ENCODE measurements at places on chromosomes 6 and 20. TPM values are rescaled to one million over a fixed set of nuclear protein-coding genes. Genes with fewer than 3 reads are reported as not detected.

CDSN gene
- not detected for total RNA-seq

KCNK16 gene
- total RNA-seq = not detected

GRCh38 chr6:85490516-85491248 lies 40.8 kb downstream of the NT5E start:
- DNase-seq = no peak

DNA sequence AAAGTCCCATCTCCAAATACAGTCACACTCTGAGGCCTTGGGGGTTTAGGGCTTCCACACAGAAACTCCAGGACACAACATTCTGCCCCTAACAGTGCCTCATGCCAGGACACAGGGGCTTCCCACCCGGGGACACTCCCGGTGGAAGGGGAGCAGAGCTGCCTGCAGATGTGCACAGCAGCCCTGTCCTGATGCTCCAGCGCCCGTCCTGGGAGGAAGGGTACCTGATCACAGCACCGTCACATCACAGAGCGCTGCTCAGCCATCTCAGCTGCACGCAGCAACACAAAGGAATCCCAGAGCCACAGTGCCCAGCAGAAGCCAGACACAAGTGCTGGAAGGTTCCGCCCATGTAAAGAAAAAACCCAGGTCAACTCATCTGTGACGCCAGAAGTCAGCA lies 156.7 kb downstream of the TAF4 start:
- no peak for DNase-seq

DNA sequence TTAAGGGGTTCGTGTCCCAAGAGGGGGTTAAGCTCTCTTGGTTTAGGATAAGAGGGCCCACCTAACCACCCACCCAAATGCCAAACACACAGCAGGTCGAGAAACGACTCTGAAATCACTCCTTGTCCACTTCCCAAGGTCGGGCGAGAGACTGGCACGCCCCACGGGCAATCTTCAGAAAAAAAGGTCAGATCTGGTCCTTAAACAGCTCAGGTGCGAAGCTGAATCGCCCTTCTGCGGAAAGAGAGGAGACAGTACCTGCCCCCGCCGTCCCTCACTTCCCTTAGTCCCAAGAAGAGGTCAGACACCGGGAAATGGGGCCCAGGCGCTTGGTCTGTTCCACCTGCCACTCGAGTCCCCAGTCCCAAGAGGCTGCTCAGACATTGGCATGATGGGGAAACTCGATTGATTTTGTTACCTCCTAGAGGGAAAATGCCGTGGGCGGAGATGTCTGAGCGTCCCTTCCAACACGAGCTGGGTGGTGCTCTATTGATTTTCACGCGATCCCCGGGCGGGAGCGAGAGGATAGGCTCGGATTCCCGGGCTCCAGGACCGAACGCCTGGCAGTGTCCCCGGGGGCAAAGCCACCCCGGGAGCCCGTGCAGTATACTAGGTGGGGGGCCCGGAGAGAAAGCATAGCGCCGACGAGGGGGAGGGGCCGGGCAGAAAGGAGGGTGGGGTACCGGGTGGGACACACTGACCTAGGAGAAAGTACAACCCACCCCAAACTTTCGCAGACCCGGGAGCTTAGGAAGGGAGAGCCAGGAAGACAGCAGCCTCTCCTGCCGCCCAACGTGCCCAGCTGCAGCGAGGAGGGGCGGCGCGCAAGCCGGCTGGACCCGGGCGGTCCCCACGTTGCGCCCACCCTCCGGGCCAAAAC lies 1.1 kb upstream of the SAMD5 start:
- no peak for DNase-seq

Measured in activated CD8-positive, alpha-beta T cell treated with anti-CD3 and anti-CD28 coated beads, Interleukin-2, amount 10 ng/mL, durations not matched to agents 7 days and 5 days (primary cell).